ENCODE measurements at places on chromosomes 6 and 20.

DNA sequence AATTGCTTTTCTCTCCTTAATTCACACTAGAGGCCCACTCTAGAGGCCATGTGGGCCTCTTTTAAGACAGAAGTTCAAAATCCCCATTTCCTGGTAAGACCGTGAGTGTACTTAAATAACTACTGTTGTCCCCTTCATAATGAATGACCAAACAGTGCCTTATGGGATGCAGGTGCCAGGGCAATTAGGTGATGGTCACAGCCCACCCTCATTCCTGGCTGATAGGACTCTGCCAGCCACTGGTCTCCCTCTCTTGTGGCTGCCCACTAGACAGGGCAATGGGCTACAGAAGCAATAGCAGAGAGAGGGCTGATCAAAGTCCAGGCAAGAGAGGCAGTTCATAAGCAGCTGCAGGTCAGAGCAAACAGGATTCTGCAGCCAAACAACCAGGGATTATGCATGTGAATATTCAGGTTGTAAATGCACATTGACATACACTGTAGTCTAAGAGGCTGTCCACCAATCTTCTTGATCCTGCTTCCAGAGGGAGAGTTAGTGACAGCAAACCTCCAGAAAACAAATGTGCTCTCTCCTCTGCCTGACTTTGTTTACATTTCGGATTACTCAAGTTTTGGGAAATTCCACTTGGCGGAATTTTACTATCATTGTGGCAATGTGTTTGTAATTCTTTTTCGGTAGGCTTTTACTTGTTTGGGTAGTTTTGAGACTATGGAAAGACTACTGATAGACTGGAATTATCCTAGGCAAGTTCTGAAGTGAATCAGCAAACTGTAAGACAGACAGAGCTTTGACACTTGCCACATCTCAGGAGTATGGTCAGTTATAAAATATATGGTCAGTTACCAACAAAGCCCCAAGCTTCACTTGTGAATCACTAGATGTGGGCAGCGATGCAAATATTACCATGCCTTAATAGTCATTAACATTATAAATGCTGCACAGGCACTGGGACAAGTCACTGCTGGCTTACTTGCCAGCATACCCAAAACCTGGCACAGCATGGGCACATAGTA is 12.8 kb downstream of the PTPRK start:
- DNase-seq, result no peak

- DNase-seq, result no peak
Observed at GRCh38 chr6:40350747-40351217, 236.4 kb downstream of the LRFN2 start.

DNA sequence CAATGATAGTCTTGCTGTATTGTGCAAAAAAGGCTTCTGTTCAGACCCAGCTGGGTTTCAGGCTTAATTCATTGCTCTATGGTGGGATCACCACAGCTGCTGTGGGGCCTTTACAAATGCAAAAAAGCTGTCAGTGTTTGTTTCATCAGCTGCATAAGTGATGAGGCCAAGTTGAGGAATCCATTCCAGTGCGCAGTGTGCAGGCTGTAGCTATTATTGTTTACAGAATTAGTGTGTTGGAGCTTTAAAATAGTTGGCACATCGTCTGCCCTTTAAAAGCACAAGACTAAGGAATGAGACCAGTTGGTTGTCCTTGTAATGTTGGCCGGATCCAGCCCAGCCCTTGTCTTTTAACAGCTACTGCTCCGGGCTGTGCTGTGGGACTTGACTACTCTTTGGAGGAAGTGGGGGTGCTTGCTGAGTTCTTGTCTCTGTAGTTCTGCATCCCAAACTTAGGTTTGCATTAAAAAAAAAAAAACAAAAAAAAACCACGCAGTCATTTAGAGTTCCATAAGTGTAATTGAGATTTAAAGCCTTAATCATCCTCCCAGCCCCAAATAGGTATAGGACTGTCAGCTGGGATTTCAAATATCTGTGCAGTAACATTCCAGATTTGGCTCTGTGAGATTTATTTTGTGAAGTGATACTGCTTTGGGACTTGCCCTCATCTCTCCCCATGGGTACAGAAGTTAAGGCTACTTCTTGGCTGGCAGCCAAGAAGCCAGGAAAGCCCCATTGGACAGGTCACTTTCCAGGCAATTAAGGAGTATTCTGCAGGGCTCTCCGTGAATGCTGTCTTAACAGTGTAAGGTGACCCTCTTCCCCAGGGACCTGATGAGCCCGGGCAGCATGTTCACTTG is 19.3 kb downstream of the JARID2 start:
- no peak for DNase-seq

DNA sequence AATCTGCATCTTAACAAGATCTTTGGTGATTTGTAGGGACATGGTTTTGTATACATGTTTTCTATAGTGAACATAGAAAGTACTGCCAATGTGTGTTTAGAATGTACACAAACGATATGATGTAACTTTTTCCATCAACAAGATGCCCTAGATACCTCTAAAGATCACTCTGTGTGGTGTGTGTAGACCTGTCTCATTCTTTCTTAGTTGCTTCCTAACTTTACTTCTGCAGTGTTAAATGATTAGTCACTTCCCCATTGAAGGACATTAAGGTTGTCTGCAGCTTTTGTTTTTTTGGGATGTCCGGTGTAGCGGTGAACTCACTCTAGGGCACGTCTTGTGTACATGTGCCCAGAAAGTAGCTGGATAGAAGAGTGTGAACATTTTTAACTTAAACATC is 35.9 kb downstream of the CDYL start:
- peak; percentile 40 for DNase-seq

GRCh38 chr6:142886431-142887170 is 58.4 kb downstream of the HIVEP2 start:
- DNase-seq, result no peak

- DNase-seq, result no peak
Observed at GRCh38 chr6:147567141-147567805, 58.8 kb downstream of the SAMD5 start.

GRCh38 chr6:140388192-140388802 is 1013.8 kb upstream of the CITED2 start:
- no peak for DNase-seq

GRCh38 chr6:21005816-21006570 is 471.7 kb downstream of the CDKAL1 start:
- DNase-seq, result no peak

GRCh38 chr20:24134284-24134683 is 145.7 kb upstream of the GGTLC1 start:
- no peak for DNase-seq

- no peak for DNase-seq
Observed at GRCh38 chr6:80165819-80166218, 59.3 kb downstream of the BCKDHB start.

GRCh38 chr20:54054516-54054915 is 15.9 kb downstream of the BCAS1 start:
- no peak for DNase-seq

DNA sequence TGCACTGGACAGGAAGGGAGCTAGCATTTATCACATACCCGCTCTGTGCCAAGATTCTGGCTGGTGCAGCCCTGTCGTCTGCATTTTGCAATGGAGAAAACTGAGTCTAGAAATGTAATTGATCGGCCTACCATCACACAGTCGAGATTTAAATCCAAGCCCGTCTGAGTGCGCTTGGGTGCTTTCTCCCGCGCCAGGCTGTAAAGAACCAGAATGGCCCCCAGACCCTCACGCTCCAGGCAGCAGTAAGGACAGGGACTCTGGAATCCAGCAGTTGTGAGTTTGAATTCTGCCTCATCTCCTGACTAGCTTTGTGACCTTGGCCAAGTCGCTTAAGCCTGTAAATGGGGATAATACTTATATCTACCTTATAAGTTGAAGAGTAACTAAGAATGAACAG is 10.8 kb downstream of the DYNLRB1 start:
- no peak for DNase-seq

DNA sequence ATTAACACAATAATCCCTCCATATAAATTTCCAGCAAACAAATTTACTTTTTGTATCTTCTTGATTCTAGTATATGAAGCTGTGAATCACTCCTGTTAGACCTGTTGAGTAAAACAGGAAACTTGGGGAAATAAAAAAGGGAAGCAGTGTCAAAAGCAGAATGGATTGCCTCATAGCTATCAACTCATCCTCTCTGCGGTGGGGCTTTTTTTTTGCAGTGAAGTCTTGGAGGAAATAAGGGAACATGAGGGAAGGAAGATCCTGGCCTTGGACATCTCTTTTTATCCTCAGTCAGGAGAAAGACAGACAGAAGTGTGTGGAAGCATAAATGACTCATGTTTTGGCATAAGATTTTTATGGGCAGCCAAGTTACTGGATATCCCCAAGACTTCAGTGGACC is 332.5 kb downstream of the TFAP2A start:
- DNase-seq, result peak; percentile 33

DNA sequence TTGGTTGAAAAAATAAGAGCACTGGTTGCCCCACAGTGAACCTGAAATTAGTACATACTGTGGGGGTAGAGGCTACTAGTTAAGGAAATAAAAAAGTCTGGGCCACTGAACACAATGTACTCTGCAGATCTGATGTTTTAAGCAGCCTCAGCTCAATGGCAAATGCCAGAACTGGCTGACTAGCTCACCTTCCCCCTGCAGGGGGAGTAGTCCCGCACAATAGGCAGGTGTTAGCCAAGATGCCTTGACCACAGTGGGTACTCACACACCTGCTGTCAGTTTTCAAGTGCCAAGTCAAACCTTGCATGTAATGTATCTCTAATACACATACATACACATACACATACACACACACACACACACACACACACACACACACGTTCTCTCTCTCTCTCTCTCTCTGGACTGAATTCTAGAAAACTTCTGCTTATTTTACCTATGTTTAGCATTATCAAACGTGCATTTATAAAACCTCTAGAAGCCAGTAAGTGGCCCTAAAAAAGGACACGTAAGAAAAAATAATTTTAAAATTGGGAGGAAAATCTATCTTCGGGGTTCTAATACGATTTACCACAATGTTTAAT is 36.1 kb downstream of the GMDS start:
- no peak for DNase-seq

DNA sequence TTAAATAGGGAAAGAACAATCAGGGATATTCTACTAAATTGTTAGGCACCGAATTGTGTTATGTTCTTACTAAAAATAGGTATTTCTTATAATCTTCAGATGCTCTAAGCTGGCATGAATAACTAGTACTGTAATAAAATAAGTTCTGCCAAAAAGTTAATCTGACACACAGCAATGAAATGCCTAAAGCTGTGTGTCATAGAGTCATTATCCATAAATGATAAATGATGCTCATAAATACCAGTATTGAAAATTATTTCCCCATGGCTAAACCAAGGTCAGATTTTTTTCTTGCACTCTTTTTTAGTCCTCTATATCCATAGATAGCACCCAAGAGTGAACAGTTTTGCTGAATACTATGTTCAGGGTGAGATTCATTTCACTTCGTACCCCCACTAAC is 11.7 kb upstream of the PRIM2 start:
- DNase-seq, result no peak

- DNase-seq, result no peak
Observed at GRCh38 chr20:24485981-24486380, 16.6 kb downstream of the SYNDIG1 start.

DNA sequence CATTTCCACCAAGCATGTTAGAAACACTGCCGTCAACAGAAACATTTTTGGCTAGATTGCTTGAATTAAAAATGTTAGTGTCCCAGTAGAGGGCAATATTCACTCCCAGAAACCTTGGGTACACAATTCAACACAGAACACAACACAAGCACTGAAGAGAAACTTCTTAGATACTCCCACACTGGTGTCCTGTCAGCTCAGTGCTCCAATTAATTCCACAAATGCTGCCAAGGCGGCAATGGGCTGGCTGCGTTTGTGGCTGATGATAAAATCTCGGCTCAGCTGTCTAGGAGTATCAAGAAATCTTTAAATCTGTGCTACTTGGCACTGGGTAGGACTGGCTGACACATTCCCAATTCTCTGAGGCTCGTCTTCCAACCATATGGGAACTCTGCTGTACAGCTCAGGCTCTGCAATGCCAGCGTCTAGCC is 39.3 kb downstream of the BEND3 start:
- no peak for DNase-seq

DNA sequence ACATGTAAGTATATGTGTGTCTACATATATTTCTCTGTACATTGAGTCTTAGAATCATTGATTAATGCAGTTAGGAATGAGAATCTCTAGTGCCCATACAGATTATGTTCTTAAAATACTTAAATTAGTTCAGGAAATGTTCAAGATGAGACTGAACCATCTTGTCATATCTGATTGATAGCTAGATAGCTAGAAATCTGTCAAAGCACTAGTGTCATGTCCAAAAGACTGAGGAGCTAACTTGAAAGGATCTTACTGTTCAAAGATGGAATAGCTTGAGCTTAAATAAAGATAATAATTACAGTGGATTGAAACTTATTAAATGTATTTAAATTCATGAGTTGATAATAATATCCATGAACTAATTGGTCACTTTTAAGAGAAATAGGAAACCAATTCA is 191.7 kb upstream of the TCF21 start:
- no peak for DNase-seq

DNA sequence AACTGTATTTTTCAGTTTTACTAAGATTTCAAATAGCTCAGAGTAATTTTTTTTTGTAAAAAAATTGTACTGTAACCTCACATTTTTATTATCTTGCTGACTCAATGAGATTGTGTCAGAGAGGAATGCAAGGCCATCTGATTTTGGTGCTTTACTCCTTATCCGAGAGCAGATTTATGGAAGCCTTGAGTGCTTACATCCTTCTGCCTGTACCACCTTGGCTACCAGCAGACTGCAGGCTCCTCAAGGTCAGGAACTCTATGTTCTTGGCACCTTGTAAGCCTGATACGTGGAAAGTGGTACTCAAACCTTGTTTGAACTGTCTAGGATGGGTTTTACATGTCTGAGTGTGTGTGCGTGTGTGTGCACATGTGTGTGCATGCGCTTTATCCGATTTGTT is 80.1 kb upstream of the MLIP start:
- no peak for DNase-seq

- DNase-seq, result no peak
Observed at GRCh38 chr6:102387326-102388033, 994.0 kb downstream of the GRIK2 start.

GRCh38 chr6:47303861-47304260 is 5.8 kb downstream of the TNFRSF21 start:
- DNase-seq, result no peak

DNA sequence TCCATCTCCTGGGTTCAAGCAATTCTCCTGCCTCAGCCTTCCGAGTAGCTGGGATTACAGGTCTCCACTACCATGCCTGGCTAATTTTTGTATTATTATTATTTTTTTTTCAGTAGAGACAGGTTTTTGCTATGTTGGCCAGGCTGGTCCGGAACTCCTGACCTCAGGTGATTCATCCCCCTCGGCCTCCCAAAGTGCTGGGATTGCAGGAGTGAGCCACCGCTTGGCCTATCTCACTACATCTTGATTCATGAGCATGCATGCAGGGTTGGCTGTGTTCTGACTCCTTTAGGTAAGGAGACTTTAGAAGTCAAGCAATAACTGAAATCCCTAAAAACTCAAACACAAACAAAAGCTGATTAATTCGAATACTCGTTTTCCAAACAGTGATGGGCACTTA is 80.9 kb downstream of the GJA1 start:
- no peak for DNase-seq

GRCh38 chr6:113879186-113880096 is 22.3 kb downstream of the MARCKS start:
- DNase-seq, result peak; percentile 21
